ENCODE measurements at places on chromosomes 7 and 10.

GRCh38 chr7:140688341-140688740 is 8.2 kb upstream of the NDUFB2 start:
- no peak for DNase-seq

GRCh38 chr10:58665361-58665760 is 152.7 kb downstream of the BICC1 start:
- no peak for DNase-seq

GRCh38 chr7:64551375-64552142 is 11.3 kb downstream of the ZNF680 start:
- DNase-seq: no peak

- no peak for DNase-seq
Observed at GRCh38 chr7:10076660-10077300, 896.9 kb upstream of the PHF14 start.

DNA sequence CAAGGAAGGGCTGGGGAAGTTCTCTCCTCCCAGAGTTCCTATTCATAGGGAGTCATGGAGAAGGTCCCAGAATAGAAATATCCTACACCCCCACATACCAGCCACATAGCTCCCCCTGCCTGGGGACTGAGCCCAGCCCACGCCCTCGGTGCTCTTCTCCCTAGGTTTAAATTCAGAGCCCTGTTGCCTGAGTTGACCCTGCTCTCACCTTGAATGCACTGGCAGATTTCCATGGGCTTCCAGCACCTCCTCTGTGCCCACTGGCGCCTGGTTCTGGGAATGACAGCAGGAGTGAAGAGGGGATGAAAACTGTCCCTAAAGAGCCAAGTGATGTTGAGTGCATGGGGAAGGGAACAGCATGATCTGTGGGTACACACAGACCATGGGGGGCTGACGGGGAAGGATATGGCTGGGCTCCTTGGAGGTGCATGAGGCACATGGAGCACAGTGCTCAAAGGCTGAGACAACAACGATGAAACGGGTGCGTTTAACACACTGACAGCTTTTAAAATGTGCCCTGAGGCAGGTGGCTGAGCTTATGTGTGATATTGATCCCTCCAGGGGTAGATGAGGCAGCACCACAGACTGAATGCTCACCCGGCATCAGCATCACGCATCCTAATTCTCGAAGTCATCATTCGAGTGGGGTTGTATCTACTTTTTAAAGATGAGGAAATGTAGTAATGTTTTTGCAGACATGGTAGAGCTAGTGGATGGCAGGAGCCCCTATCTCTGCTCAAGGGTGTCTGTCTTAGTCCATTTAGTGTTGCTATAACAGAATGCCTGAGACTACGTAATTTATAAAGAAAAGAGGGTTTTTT is 53.7 kb upstream of the IGFBP3 start:
- DNase-seq: no peak

- no peak for DNase-seq
Observed at GRCh38 chr7:49564379-49564714, 209.1 kb upstream of the VWC2 start.

- no peak for DNase-seq
Observed at GRCh38 chr10:121096617-121097431, 245.7 kb downstream of the WDR11 start.

DNA sequence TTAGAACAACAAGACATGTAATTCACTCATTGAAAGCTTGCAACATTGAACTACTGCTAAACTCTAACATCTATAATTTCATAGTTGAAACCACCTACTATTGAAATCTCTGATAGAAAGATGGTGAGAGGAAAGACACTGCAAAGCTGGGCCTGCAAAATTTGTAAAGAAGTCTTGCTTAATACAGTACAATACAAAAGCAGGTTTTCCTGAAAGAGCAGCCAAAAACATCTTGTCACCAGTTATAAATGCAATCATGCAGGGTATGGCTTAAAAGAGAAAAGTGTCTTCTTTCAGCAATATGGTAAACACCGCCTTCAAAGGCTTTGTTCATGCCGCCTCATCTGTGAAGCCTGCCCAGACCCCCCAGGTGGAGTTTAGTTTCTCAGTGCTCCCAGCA is 109.2 kb downstream of the ANK3 start:
- no peak for DNase-seq

GRCh38 chr10:118668228-118668952 is 72.9 kb upstream of the PRLHR start:
- no peak for DNase-seq

DNA sequence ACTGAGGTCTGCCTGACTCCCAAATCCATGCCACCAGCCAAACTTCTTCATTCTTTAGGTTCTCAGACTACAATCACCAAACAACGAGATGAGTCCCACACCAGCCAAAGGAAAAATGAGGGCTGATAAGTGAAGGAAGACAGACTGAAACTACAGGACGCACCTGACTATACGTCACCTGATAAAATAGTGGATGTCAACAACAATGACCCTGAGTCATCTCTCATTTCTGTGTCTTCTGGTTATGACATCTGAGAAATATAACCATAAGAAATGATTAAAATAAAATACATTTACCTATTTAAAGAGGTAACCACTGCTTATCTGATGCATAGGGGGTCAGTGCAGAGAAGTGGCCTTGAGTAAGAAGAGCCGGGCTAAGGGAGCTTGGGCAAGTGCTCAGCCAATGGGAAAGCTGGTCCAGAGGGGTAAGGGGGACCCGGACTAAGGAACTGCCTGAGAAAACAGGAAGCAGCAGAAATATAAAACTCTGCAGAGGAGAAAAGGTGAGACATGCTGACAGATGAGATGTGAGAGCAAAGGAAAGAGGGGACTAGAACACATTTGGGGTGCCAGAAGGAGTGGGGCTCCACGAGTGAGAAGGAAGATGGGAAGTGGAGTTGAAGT is 51.8 kb downstream of the HIPK2 start:
- DNase-seq: no peak

DNA sequence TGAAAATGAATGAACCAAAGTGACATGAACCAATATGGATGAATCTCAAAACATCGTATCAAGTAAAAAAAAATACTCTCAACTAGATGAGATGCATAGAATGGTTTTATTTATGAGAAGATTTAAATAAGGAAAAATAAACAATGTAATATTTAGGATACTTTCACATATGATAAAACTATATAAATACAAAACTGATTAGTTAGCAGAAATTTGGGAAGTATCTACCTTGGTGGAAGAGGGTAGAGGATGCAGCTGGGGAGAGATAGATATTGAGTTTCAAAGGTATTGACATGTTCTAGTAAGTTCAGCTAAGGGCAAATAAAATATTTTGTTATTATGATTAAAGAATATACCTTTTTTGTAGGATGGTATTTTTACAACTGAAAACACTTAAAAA is 463.1 kb downstream of the SH2D4B start:
- DNase-seq: no peak

DNA sequence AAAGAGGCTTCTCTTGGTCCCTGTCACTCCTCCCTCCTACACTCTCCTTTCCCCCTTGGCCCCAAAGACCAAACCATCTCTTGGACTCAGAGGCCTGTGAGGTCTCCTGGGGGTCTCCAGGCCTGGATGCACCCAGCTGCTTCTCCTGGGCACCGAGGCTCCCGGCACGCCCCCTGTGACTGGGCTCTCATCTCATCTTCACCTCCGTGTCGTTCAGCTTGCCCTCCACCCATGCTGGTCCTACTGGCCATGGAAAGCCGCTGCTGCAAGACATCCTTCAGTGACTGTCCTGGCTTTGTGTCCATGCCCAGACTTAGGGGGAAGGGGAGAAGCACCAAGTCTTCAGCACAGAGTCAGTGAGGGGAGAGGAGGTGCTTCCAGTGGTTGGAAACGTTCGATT is 141.4 kb upstream of the RET start:
- no peak for DNase-seq

DNA sequence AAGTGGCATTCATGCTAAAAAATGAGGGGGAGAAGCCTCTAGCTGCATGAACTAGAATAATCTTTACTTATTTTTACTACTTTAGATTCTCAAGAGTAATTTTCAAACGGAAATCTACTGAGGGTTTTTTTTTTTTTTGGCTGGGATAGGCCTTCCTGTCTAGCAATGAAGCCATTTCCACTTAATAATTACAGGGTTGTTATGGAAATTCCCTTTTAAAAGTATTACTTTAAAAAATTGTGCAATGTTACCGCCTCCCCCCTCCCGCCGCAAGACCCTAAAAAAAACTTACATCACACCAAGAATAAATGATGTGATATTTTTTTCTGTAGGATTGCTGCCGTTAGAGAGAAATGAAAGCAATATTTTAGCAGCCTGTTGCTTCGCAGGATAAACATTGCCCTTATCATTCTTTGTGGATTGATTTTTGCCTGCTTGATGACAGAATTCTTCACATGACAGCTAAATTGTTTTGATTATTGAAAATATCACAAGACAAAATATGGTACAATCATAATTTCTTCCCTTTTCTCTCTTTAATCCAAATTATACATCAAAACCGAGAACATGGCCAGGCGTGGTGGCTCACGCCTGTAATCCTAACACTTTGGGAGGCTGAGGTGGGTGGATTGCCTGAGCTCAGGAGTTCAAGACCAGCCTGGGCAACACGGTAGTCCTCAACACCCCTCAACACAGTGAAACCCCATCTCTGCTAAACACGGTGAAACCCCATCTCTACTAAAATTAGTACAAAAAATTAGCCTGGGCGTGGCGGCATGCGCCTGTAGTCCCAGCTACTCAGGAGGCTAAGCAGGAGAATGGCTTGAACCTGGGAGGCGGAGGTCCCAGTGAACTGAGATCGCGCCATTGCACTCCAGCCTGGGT is 32.8 kb downstream of the ARL4A start:
- DNase-seq: no peak

- no peak for DNase-seq
Observed at GRCh38 chr7:29622335-29623265, 59.0 kb downstream of the PRR15 start.

DNA sequence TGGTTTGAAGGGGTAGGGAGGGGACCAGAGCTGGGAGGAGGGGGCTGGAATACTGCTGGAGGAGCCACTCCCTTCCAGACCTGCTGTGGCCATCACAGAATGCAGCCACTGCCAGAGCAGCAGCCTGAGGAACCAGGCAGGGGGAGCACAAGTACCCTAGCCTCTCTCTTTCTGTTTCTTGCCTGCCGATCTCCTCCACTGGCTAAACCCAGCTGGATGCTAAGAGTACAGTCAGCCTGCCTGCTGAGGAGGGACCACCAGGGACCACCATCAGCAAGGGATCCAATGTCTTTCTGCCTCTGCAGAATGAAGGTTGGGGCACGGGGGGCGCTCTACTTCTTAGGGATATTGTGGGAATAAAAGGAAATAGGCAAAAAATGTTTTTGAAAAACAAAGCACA is 4.7 kb downstream of the BLVRA start:
- DNase-seq: no peak

DNA sequence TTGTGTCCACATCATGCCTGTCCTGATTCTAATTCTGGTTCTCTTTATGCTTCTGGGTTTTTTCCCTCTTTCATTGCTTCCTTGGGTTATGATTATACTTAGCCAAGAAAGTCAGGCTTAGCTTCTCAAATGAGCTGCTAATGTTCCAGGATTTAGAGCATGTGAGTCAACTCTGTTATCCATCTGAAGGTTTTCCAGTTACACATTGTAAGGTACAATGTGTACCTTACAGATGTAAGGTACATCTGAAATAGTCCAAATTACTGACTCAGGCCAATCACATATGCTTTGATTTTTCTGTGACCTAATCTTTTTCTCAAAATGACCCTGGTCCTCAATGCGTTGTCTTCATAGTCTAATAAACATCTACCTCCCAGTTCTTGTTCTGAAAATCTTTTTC is 13.3 kb upstream of the MIOS start:
- DNase-seq: no peak

DNA sequence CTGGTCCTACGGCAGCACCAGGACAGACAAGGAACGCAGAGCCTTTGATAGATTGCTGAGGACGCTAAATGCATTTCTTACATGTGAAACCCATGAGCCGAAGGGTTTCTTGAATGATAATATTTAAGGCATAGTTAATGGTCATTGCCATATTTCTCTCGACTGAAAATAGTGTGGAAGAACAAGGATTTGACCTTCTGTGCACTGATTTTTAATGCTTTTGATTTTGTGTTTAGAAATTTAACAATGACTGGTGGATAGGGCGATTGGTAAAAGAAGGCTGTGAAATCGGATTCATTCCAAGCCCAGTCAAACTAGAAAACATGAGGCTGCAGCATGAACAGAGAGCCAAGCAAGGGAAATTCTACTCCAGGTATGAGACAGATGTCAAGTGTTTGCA is 150.8 kb downstream of the NSUN6 start:
- DNase-seq: no peak

- no peak for DNase-seq
Observed at GRCh38 chr7:94280851-94281250, 113.8 kb upstream of the COL1A2 start.

- DNase-seq: no peak
Observed at GRCh38 chr7:149140831-149141230, 6.4 kb upstream of the ZNF398 start.

DNA sequence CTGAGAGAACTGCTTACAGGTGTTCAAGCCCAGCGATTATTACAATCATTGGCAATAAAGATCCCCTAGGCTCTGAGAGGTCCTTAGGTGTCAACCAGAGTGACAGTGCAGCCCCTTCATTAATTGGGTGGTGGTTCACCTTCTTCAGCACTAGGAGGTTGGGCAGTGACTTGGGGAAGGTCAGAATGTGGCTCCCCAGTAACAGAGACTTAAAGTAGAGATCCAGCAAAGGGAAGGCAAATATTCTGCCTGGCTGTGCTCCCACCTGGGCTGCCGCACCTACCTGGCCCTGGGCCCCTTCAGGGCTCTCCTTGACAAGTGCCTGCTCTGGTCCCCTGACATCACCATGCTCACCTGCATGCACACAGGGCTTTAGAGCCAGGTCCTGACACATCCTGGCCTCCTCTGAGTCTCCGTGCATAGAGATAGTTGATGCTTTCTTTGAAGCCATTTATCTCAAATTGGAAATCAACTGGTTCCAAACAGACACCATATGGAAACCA is 1.9 kb downstream of the CLRN3 start:
- DNase-seq: no peak

- DNase-seq: peak; percentile 37
Observed at GRCh38 chr7:81684514-81685269, 85.2 kb downstream of the HGF start.

Measured in NCI-H510A (cell line).